AG04449 (cell line): ENCODE measurements at places on chromosomes 3 and 15.

GRCh38 chr3:15023719-15024118, 41.4 kb downstream of the MRPS25 start:
- DNase-seq, result no peak

- no peak for DNase-seq
Observed at GRCh38 chr3:60133269-60134162, 1083.7 kb upstream of the CFAP20DC start.

- no peak for DNase-seq
Observed at GRCh38 chr3:68802111-68802870, 130.1 kb downstream of the TAFA4 start.

DNA sequence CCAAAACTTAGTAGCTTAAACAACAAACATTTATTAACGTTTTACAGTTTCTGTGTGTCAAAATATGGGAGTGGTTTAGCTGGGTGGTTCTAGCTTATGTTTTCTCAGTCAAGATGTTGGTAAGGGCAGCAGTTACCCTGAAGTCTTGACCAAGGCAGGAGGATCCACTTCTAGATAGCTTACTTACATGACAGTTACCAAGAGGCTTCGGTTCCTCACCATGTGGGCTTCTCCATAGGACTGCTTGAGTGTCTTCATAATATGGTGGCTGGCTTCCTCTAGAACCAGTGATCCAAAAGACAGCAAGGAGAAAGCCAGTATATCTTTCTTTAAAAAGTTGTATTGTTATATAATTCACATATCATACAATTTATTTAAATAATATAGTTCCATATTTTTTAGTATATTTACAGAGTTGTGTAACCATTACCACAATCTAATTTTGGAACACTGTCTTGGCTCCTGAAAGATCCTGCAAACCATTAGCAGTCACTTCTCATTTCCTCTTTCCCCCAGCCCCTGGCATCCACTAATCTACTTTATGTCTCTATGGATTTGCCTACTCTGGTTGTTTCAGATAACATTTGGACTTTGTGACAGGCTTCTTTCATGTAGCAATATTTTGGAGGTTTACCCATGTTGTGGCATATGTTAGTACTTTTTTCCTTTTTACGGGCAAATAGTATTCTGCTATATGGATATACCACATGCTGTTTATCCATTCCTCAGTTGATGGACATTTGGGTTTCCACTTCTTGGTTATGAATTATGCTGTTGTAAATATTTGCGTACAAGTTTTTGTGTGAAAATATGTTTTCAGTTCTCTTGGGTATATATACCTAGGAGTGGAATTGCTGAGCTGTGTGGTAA, 33.3 kb downstream of the MAPK6 start:
- no peak for DNase-seq

- DNase-seq, result no peak
Observed at GRCh38 chr15:77017091-77017660, 22.2 kb downstream of the PSTPIP1 start.

DNA sequence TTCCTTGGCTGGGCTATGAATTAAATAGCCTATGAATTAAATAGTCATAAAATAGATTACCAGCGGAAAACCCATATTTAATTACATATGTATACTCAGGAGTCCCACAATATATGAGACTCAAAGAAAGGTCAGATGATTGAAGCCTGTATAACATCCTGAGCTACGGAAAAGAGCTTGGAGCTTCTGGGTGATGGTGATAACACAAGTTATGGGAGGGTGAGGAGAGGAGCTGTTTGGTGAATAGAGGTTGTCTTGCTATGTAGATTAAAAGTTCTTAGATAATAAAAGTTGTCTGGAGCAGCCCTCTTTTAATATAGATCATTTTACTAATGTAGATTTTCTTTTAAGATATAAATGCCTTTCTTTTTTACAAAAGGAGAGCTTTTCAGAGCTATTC, 1.8 kb downstream of the PML start:
- DNase-seq, result no peak

GRCh38 chr15:40929660-40930429, 705 bp downstream of the DLL4 start:
- DNase-seq, result no peak

GRCh38 chr3:37770938-37771918, 90.5 kb upstream of the CTDSPL start:
- no peak for DNase-seq

- DNase-seq, result peak; percentile 29
Observed at GRCh38 chr3:158909870-158910269, 108.0 kb downstream of the MFSD1 start.

DNA sequence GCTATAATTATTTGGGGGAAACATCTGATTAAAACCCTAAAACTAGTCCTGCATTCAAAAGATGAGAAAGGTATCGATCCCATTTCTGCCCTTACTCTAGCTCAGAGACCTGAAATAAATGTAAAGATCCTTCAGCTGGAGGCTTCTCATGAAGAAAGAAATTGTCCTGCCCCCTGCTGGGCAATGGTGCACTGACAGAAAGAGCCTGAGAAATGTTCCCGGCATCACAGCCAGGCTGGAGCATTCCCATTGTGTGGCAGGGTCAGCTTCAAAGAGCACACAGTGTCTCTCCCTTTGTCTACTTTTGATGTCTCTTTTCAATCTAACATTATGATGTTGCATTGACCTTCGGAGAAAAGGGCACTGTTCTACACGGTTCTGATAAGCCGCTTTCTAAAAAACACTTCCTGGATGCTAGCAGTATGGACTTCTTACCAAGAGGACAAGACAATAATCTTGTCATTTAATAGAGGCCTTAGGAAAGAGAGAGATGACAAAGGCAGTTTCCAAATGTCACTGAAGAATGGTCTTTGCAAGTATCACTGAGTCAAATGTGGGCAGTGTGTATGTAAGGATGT, 287.5 kb downstream of the MAGI1 start:
- no peak for DNase-seq

- no peak for DNase-seq
Observed at GRCh38 chr15:29128671-29129070, 141.0 kb downstream of the NSMCE3 start.

GRCh38 chr15:77753281-77753873, 120.7 kb upstream of the LINGO1 start:
- no peak for DNase-seq

GRCh38 chr15:35381328-35381727, 164.6 kb downstream of the DPH6 start:
- DNase-seq, result no peak

DNA sequence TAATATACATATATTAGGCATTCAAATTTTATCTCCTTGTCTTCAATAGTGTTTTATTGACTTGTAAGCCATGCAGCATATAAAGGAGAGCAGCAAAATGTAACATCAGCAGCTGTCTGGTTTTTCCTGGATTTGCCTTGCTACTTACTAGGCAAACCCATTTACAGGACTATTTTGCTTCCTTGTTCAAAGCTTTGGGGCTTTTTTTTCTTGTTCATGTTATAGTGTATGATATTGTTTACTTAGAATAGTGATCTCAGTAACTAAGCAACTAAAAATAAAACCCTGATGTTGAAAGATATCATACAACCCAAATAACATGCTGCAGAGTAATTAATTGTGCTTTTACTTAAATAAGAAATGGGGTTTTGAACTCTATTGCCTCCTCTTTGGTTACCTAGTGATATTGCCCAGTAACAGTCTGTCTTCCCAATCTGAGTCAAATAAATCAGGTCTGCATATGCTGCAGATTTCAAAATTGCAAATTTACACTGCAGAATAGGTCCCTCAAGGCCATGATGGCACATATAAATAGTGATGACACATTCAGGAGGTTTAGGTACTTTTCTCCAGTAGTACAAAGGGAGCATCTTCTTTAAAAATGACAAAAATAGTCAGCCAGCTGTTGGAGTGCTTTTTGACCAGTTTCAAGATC, 578.1 kb upstream of the NECTIN3 start:
- DNase-seq, result no peak

- DNase-seq, result no peak
Observed at GRCh38 chr3:160477750-160478149, 28.2 kb upstream of the TRIM59 start.

GRCh38 chr15:28112101-28112760, 13.1 kb upstream of the OCA2 start:
- no peak for DNase-seq

GRCh38 chr3:118564800-118565199, 469.8 kb downstream of the IGSF11 start:
- no peak for DNase-seq

DNA sequence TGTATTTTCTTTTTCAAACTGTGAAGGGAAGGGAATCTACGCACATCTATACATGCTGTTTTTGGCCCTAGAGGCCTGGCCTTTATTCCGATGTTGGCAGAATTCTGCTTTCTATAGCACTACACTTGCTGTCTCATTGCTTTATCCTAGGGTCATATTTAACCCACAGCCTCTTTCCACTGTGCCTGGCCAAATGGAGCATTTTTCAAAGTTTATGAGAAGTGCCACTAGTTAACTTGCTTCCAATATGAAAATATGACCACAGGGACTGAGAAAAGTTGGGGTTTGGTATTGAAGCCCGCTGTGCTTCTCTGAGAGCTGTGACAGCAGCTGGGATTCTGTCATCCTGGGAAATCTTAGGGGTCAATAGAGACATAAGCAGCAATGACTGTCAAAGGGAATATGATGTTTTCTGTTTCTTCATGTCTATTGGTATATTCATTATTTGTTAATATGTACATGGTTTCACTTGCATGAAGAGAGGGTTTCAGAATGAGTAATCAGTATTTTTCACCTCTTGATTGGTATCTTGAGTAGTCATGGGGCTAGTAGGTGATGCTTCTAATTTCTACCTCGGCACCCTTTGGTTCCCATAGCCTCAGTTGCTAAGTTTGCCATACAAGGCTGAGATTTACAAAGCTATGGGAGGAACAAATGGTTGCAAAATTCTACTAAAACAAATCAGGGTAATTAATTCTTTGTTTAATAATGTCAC, 275.8 kb upstream of the RBMS3 start:
- no peak for DNase-seq

- DNase-seq, result no peak
Observed at GRCh38 chr15:48571510-48571909, 74.0 kb downstream of the FBN1 start.

DNA sequence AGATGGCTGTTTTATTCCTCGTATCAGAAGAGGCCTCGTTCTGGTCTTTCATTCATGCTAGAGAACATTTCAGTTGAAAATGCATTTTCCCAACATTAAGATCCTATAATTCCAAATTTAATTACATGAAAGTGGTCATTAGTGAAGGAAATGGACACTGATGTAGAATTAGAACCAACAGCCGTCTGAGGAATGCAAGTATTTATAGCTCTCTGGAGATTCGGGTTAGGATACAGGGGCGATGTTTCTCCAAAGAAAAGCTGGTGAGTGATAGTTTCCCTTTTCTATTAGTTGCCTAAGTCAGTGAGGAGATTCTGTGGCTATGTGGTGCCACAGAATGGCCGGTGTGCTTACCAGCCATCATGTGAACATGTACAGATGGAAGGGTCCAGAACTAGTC, 109.0 kb upstream of the IL12A start:
- no peak for DNase-seq

DNA sequence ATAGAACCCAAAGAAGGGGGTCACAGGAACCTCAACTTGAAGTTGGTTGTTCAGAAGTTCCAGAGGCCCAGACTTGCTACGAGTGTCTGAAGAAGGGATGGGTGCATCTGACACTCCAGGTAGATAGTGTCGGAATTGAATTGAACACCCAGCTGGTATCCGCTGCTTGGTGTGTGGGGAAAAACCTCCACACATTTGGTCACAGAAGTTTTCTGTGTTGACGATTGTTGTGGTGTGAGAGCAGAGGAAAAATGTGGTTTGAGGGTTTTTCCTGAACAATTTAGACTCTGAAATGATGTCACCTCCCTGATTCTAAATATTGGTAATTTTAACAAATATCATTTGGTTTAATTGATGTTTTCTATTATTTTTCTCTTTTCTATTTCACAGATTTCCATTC, 218.8 kb upstream of the CTNNB1 start:
- DNase-seq, result no peak

GRCh38 chr3:50242381-50242770, 6.4 kb downstream of the GNAI2 start:
- no peak for DNase-seq

GRCh38 chr3:114108137-114108536, 51.6 kb downstream of the QTRT2 start:
- DNase-seq, result no peak

- DNase-seq, result no peak
Observed at GRCh38 chr3:127036209-127037020, 53.5 kb downstream of the PLXNA1 start.

DNA sequence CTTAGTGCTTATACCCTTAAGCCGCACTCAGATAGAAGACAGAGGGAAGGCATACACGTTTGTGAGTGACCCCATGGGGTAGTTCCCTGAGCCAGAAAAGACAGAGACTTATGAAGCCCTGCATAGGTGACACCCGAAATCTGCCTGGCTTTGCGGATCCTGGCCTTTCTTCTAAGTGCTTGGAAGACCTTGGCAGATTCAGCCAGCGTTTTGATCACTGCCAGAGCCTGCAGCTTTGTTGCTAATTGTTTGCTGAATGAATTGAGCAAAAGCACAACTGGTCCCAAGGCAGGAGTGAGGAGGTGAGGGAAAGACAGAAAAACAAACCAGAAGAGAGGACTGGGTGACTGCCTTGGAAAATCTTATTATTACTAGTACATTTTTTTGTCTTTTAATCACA, 168.3 kb upstream of the ICE2 start:
- no peak for DNase-seq

DNA sequence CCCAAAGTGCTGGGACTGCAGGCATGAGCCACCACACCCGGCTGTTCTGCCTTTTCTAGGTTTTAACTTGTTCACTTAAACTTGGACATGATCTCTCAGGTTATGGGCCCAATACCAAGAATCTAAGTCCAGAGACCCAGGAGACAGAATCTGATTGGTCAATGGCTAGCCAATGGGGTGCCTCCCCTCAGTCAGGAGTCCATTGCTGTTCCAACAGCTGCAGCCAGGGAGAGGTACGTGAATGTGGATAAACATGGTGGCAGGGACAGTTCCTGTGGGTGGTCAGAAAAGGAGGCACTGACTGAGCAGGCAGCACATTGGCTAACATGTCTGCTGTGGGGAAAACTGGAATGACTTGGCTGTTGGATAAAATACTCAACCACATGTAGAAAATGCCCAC, 140.3 kb downstream of the RPLP1 start:
- no peak for DNase-seq

DNA sequence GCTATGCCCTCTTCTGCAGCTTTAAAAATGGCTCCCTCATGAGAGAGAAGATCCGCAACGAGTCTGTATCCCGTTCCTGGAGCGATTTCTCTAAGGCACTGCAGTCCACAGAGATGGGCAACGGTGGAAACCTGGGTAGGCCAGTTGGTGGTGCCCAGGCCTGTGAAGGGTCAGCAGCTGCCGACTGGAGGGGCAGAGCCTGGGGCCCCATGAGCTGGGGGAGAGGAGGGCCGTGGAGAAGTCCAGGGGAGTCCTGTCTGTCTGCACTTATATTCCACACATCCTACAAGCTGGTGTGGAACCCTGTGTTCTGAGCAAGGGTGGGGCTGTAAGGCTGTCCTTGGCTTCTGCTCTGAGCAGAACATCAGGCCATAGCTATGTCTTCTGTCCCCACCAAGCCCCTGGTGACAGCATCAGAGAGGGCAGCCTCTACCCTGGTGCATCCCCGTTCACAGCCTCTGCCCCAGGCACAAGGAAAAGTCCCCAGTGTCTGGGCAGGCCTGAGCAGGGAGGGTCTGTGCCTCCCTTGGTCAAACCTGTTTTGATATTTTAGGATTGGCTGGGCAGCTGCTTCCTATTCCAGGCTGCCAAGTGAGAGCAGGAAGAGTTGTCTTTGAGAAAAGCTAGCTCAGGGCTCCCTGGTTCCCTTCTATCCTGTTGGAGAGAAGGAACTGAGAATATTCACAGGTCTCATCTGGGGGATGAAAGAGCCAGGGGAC, 29.7 kb downstream of the XYLB start:
- DNase-seq, result no peak

- peak; percentile 36 for DNase-seq
Observed at GRCh38 chr3:57100046-57100695, 39.7 kb downstream of the SPATA12 start.

- DNase-seq, result no peak
Observed at GRCh38 chr3:56369914-56370313, 98.4 kb downstream of the ERC2 start.
